ENCODE measurements at places on chromosomes 11 and 22.
A peak's percentile ranks its signal among the peaks of the same experiment; 100 is the strongest.

- no peak for DNase-seq
Observed at GRCh38 chr11:13848031-13848430, 114.5 kb upstream of the SPON1 start.

DNA sequence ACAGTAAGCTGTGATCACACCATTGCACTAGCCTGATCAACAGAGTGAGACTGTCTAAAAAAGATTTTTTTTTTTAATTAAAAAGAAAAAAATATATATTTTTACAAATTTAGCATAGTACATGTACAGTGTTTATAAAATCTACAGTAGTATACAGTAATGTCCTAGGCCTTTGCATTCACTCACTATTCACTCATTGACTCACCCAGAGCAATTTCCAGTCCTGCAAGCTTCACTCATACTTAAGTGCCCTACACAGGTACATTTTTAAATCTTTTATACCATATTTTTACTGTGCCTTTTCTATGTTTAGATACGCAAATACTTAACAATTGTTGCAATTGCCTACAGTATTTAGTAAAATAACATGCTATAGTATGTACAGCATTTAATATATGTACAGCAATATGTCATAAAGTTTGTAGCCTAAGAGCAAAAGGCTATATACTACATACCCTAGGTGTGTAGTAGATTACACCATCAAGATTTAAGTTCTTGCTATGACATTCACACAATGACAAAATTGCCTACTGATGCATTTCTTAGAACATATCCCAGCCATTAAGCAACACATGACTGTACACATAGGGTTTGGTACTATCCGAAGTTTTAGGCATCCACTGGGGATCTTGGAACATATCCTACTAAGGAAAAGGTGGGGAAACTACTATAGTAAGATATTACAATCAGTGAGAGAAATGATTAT lies 22.8 kb downstream of the PIK3C2A start:
- DNase-seq: no peak

DNA sequence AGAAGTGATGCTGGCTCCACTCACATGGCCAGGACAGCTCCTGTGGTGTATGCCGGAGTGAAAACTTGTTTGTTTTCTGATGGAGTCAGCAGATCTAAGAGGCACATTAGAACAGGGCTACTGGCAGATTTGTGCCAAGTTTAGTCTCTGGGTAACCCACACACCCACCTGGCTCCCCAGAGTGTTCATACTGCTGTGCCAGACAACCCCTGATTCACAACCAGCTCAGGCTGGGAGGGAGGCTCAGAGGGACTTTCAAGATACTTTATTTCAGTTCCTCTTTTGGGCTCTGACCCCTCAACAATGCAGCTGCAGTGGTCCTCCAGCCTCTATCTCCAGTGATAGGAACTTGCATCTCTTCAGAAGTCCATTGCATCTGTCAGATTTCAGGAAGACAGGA lies 8.5 kb downstream of the NTM start:
- DNase-seq: no peak

- no peak for DNase-seq
Observed at GRCh38 chr11:71101046-71101445, 151.3 kb downstream of the SHANK2 start.

- no peak for DNase-seq
Observed at GRCh38 chr11:2669634-2670469, 29.9 kb downstream of the KCNQ1OT1 start.

DNA sequence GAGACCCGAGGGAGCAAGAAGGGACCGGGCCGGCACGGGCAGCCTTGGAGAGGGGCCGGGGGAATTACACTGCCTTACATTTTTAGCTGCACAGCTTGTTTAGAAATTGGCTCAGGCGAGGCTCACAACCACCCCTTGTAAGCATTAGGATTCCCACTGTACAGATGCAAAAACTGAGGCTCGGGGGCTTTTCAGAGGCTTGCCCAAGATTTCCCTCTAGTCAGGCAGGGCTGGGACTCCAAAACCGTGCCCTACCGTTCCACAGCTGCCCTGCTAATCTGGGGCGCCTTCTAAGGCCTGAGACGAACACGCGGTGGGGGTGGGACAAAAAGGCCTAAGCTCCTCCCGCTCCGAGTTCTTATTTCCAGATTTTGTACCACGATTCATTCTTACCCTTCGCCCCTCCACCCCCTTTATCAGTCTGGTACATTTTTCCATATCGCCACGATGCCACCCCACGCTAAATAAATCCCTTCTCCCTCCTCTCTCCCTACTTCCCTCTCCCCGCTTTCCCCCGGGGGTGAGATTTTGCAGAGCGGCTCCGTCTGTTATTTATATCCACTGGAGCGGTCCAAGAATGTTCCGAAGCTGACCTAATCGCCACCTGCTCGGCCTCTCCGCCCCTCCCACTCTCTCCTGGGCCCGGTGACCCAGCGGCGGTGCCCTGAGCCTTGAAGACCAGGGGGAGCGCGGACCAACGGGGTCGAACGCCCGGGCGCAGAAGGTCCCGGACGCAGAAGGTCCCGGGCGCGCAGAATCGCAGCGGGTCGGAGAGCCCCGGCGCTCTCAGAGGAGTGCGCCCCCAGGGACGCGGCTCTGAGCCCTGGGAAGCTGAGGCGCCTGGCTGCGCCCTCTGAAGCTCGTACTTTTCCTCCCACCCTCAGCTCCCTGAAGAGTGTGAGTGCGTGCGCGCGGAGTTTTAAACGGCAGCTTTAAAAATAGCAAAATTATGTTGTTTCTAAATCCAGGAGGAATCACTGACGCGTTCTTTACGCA lies 764 bp upstream of the PACSIN3 start:
- DNase-seq: no peak

- DNase-seq: no peak
Observed at GRCh38 chr11:64568041-64568571, 22.9 kb upstream of the SLC22A12 start.

- no peak for DNase-seq
Observed at GRCh38 chr11:17924713-17925112, 88.1 kb downstream of the SERGEF start.

DNA sequence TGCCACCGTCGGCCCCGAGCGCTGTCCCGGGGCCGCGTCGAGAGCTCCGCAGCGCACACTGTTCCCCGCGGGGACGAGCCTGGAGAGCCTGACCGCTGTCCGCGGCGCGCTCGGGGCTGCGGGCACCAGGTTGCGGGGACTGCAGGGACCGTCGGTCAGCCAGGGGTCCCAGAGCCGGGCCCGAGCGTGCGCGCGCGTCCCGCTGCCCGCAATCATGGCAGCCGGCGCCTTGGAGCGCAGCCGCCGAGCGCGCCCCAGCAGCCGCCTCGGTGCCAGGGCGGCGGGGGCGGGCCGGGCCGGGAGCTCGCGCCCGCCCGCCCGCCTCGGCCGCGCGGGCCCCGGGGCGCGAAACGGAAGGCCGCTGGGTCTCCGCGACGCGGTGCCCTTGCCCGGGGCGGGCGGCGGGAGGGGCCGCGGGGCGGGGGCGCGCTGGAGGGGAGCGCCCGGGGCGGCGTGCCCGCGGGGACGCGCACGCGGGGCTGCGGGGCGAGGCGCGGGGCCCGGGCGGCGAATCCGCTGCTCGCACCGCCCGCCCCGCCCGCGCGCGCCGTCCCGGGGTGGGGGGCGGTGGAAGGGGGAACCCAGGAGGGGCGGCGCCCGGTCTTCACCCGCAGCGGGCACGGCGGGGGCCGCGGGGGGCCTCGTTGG lies 79.4 kb upstream of the PPARA start:
- DNase-seq: no peak

DNA sequence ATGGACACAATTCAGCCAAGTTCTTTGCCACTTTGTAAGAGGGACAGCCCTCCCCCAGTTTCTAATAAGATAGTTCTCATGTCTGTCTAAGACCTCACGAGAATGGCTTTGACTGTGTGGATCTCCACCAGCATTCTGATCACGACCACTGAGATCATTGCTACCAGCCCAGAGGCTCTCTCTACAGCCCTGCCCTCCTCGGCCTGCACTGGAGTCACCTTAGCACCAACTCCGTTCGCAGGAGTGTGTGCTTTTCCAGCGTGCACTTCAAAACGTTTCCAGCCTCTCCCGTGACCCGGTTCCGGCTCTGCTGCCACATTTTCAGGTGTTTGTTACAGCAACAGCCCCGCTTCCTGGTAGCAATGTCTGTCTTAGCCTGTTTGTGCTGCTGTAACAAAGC lies 26.2 kb downstream of the TSPAN32 start:
- no peak for DNase-seq

DNA sequence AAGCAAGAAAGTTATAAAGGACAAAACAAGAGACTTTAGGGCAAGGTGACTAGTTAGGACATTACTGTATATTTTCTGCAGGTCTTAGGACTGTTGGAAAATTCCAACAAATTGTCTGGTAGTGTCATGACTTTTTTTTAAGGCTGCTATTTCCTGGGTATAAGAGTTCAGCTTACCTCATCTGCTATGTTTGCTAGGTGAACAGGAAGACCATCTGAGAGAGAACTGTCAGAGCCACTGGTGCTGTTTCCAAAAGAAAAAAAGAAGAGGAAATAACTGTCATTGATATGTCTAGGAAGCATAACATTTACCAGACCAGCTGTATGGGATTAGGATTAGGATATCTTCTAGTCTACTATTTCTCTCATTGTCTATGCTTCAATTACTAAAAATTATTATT lies 26.3 kb upstream of the MTCH2 start:
- DNase-seq: no peak

- DNase-seq: no peak
Observed at GRCh38 chr22:29080106-29080975, 7.5 kb downstream of the KREMEN1 start.

DNA sequence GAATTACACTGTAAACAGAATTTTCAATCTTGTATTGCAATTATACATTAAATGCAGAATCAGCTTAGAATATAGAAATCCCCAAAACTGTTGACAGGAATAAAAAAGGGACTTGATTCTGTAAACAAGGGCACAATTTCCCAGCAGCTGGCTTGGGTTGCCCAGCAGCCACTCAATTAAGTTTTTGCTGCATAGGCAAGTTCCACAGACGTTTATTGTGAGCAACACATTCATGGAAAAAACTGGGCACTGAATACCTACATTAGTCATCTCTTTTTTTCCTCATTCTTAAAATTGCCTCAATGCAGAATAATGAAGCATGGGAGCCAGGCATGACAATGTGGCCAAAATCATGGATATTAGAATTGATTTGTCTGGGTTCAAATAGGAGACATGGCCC lies 421.8 kb upstream of the ANO5 start:
- DNase-seq: no peak

DNA sequence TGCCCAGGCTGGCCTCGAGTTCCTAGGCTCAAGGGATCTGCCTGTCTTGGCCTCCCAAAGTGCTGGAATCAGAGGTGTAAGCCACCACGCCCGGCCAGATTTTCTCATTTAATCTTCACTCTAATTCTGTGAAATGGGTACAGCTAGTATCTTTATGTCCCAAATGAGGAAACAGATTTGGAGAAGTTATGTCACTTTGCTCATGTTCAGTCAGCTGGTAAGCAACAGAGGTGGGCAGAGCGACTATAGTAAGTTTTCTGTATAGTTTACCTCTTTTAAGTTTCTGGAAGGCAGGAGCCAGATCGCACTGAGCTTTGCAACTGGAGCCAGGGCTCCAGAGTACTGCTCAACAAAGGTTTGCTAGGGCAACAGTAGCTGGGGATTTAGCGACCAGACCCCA lies 33.2 kb downstream of the RCOR2 start:
- DNase-seq: no peak

DNA sequence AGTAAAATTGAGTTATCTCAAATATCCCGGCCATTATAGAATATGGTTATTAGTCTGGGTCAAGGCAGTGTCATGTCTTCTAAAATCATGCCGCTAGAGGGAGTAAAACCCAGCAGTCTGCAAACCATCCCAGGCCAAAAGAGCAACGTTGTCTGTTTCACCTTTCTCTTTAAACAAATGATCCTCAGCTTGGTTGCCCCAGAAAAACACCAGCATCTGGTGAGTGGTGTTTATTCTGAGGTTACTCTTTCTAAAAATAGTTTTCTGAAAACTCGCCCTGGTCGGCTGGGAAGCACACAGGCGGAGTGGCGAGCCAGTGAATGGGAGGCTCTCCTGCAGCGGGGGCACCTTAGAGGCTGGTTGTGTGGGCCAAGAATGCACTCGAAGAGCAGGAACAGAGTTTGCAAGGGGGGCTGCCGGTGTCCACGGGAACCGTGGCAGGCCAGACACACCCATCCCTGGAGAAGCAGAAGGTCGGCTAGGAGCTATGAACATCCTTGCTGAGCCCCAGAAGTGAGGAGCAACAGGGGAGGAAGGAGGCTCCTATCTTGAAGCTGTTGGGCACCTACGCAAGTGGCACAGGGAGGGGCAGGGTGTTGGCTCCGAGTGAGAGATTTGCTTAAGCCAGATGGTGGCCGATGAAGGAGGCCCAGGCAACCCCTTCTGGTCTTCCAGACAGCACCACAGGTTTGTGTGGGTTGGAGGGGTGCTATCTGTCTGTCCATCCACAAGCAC lies 297.1 kb downstream of the ETS1 start:
- peak; percentile 80 for DNase-seq

DNA sequence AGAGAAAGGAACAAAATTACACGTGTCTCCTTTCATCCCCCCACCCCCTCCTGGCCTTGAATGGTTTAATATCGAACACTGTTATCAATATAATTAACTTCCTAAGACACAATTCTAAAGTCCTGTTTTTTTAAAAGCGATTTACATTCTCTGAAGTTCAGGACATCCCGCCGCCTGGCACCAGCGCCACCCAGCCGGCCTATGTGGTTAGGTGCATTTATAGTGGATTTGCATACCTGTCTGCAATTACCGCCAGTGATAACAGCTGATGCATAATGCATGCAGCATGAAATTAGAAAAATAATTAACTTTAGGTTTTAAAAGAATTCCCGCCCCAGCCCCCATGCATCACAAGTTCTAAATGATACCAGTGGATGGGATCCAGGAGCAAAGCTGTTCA lies 58.6 kb downstream of the MACROD1 start:
- no peak for DNase-seq

GRCh38 chr11:57331720-57332119 lies 4.0 kb downstream of the SSRP1 start:
- DNase-seq: no peak

GRCh38 chr22:27431081-27431480 lies 370.5 kb downstream of the MN1 start:
- DNase-seq: no peak

- no peak for DNase-seq
Observed at GRCh38 chr11:129264114-129264513, 72.0 kb upstream of the ARHGAP32 start.

DNA sequence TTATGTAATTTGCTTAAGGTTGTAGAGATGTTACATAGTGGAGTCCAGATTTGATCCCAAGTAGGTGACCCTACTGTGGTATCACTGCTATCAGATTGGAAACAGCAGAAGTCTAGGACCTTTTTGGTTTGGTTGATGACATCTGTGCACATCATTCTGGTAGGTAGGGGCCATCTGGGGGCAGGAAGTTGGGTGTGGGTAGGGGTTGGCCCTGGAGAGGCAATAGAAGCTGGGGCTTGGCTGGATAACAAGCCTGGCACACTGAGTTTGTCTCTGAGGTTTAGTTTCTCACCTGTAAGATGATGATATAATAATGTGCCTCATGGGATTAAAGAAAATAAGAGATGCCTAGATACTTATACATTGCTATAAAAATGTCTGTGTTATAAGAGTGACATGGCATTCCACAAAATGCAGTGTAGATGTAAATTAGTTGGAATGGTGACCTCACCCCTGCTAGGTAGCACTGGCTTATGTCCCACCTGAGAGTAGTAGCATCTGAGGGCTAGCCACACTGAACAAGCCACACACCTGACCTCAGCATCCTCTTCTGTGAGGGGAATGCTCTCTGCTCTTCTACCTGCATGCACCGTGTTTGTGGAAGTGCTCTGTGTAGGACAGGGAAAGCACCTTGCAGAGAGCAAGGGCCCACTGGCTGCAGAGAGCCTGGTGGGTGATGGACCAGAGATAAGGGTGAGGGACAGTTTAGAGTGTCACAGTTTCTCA lies 36.9 kb downstream of the PTPRJ start:
- DNase-seq: no peak

- DNase-seq: peak; percentile 53
Observed at GRCh38 chr11:121452609-121453150, at the start of gene SORL1-AS1. TSS of gene SORL1-AS1 (minus strand) at chr11:121452967.
